Renal cortex interstitium (tissue), 15 donors: ENCODE measurements at places on chromosomes 13 and 19.

- peak; percentile 90 for DNase-seq
These were observed 225 bp upstream of the ZNF865 start for GRCh38 chr19:55605207-55605636.

DNA sequence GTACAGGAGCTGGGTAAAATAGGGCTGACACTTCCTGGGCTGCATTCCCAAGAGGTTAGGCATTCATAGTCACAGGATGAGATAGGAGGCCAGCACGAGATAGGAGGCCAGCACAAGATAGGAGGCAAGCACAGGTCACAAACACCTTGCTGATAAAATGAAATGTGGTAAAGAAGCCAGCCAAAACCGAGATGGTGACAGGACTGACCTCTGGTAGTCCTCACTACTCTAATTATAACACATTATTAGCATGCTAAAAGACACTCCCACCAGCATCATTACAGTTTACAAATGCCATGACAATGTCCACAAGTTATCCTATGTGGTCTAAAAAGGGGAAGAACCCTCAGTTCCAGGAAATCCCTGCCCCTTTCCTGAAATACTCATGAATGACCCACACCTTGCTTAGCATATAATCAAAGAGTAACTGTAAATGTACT lies 20.9 kb upstream of the IGSF23 start:
- DNase-seq, result no peak

- no peak for DNase-seq
These were observed 12.1 kb upstream of the PSMD8 start for GRCh38 chr19:38362076-38362945.

DNA sequence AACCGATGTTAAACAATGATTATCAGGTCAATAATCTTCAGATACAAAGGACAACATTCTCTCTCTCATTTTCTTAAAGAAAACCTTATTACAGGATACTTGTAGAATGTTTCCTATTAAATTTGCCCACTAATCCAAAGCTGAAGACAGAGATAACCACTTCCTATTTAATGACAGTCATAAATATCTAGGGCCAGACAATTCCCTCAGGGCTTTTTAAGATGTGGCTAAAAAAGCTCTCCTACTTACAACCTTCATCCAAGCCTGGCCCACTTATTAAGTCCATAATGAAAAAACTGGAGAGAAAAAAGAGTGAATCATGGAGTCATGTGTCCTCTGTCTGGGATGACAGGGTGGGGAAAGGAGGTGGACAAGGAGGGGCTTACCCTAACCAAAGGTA lies 235.9 kb downstream of the KLF12 start:
- no peak for DNase-seq

- DNase-seq, result no peak
These were observed 536.4 kb downstream of the IRS2 start for GRCh38 chr13:109249780-109250528.

DNA sequence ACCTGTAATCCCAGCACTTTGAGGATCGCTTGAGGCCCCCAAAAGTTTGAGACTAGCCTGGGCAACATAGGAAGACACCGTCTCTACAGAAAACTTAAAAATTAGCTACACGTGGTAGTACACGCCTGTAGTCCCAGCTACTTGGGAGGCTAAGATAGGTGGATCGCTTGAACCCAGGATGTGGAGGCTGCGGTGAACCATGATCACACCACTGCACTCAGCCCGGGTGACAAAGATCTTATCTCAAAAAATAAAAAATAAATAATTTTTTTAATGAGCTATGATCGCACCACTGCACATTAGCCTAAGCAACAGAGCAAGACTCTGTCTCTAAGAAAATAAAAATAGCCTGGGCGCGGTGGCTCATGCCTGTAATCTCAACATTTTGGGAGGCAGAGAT lies 6.6 kb downstream of the RCBTB2 start:
- DNase-seq, result no peak

- DNase-seq, result no peak
These were observed at the start of gene PCDH8 for GRCh38 chr13:52848455-52849195. PCDH8 (minus strand) TSS chr13:52848640; CDS start chr13:52848436, 204 bp downstream.

DNA sequence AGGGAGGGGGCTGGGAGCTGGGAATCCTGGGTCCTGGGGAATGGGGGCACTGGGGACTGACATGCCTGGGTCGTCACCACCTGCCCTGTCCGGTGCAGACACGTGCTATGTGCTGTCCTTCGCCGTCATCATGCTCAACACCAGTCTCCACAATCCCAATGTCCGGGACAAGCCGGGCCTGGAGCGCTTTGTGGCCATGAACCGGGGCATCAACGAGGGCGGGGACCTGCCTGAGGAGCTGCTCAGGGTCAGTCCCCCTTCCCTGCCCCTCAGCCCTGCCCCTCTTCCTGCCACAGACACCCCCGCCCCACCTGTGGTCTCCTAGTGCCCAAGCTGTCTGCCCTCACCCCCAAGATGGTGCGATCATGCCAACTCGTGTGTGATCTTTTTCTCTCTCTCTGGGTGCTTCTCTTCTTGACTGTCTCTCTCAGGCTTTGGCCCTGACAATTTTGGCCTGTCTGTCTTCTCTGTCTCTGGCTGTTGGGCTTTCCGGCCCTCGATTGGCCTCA lies 5.0 kb downstream of the CYTH2 start:
- no peak for DNase-seq

DNA sequence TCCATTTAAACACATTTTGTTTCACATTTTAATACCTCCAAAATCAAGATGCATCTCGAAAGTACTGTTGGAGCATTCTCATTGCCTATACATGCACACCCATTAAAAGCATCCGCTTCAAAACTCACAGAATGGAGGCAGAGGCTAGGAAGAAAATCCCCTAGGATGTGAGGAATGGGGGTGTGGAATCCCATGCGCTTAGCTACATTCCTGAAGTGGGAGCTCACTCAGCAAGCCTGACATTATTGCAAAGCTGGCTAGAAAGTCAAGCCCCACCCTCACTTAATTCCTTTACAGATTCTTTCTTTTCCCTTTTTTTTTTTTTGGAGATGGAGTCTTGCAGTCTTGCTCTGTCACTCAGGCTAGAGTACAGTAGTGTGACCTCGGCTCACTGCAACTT lies 4.6 kb upstream of the FAM32A start:
- no peak for DNase-seq

- DNase-seq, result no peak
These were observed 21.0 kb upstream of the SERP2 start for GRCh38 chr13:44352671-44353070.

DNA sequence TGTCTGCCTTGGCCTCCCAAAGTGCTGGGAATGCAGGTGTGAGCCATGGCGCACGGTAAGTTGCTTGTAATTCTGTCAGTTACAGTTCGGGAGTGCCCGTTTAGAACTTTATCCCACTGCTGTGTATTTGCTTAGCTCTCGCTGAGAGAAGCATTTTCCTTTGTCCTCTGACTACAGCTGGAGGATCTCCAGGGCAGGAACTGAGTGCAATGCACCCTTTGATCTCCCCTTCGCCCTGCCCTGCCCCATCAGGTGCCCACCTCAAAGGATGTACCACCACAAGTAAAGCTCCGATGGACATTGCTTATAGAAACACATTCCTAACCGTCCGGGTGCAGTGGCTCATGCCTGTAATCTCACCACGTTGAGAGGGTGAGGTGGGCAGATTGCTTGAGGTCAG lies 6.5 kb downstream of the BRME1 start:
- DNase-seq, result no peak

GRCh38 chr19:45276284-45276687 lies 25.2 kb downstream of the MARK4 start:
- no peak for DNase-seq

DNA sequence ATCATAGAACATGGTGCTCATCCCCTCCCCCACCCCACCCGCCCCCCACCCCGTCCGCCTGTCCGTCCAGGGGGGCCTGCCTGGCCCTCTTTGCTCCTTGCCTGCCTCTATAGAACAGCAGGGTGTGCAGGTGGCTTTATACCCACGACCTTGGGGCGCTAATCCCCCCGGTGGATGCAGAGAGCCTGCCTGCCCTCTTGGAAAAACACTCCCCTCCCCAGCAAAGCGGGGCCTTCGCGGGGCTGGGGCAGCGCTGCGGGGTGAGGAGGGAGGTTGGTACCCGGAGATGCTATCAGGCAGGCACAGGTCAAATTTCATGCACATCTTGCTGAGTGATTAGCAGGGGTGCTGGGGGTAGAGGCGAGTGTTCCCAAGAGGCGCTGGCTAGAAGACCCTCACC lies 21.9 kb downstream of the RFX1 start:
- DNase-seq, result no peak

DNA sequence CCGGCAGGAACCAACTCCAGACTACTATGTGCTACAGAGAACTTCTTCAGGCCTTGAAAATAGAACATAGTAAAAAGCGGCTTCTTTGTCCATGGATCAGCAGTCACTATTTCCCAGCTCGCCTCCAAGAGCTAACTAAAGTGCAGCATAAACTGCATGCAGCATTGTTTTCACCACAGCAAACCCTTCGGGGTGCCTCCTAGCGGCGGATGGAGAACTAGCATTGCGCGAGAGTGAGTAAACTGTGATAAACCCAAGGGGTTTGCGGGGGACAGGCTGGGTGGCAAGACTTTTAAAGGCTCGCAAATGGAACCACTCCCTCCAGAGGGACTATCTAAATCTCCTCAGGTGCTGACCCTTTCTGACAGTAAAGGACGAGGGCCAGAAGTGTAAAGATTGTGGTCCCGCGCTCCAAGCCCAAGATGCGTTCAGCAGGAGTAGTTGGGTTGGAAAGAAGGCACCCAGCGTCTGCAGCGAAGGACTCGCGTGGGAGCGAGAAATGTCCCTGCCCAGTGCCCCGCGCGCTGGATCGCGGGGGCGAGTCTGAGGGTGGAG lies 21.5 kb upstream of the SGCG start:
- DNase-seq, result peak; percentile 27

- DNase-seq, result no peak
These were observed 35.4 kb downstream of the LHFPL6 start for GRCh38 chr13:39567569-39567968.

DNA sequence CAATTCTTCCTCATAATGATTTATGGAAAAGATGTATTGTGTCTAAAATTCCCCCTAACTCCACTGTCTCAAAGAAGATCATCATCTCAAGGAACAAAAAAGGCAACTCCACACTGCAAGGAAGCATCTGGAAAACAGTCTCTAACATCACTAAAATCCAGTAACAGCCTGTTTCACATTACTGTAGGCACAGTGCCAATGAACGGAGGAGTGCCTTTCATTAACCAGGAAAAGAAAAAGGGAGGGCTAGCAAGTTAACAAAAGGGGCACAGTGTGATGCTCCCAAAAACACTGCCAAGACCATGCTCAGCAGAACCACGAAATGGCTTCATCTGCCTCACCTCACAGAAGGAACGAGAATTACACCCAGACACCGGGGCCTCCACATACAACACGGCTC lies 8.5 kb downstream of the TMTC4 start:
- DNase-seq, result no peak

DNA sequence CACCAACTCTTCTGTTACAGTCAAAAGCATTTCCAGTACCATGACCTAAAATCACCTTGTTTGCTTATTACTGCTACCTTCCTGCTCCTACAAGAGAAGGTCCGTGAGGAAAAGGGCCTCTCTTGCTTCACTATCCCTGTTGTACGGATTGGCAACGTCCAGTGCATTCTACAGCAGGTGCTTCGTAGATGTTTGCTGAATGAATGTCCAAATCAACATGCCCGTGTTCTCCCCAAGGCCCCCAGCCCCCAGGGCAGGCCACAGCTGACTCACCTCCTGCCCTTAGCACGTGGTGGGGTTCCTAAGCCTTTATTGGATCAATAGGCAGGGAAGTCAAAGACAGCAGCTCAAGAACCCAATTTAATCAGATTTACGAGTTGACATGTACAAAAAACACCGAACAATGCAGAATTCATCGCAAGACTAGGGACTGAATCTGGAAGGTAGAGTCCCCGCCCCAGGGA lies 5.5 kb upstream of the NAPA start:
- no peak for DNase-seq

DNA sequence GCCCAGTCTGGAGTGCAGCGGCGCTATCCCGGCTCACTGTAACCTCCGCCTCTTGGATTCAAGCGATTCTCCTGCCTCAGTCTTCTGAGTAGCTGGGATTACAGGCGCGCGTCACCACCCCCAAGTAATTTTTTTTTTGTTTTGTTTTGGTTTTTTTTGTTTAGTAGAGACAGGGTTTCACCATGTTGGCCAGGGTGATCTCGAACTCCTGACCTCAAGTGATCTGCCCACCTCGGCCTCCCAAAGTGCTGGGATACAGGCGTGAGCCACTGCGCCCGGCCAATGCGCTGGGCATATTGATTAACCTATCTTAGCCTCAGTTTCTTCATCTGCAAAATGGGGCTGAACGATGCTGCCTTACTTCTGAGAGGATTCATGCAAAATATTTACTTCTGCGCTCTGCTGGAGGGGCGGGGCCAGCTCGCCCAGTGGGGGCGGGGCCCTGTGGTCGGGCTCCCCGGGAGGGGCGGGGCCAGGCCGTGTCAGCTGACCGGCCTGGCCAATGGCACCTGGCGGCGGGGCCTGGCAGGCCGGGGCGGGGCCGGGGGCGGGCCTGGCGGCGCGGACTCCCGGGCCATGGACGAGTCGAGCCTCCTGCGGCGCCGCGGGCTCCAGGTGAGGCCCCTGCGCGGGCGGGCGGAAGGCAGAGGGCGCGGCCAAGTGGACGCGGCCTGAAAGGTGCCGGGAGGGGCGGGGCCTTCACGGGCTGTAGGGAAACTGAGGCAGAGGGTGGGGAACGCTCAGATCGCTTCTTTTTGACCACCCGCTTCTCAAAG lies at the start of gene MAST3:
Gene MAST3 (plus strand): TSS at position 562 of the 776 bp plus-strand sequence. CDS start 15 bp downstream, at position 577.
- DNase-seq, result no peak

DNA sequence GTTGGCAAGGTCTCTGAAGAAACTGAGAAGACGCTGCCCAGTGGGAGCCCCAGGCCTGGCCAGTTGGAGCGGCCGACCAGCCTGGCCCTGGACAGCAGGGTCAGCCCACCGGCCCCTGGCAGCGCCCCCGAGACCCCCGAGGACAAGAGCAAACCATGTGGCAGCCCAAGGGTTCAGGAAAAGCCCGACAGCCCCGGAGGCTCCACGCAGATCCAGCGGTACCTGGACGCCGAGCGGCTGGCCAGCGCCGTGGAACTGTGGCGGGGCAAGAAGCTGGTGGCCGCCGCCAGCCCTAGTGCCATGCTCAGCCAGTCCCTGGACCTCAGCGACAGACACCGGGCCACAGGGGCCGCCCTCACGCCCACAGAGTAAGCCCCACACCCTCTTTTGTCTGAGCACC lies 20.1 kb upstream of the USE1 start:
- DNase-seq, result no peak

- no peak for DNase-seq
These were observed 190.5 kb downstream of the URI1 start for GRCh38 chr19:30132343-30133075.

DNA sequence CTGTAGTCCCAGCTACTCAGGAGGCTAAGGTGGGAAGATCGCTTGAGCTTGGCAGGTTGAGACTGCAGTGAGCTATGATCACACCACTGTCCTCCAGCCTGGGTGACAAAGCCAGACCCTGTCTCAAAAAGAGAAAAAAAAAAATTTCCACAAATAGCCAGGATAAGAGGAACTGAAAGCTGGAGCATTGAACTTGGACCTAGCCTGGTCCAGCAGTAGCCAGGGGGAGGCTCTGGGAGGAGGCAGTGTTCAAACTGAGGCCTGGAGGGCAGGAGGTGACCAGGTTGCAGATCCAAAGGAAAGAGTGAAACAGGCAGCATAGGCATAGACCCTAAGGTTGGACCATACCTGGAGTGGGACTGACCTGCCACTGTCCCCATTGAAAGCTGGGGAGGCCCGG lies 26.9 kb upstream of the PIK3R2 start:
- DNase-seq, result no peak

GRCh38 chr13:113112893-113113845 lies 7.6 kb downstream of the F7 start:
- no peak for DNase-seq

- no peak for DNase-seq
These were observed 93.1 kb downstream of the GGACT start for GRCh38 chr13:100495455-100495854.

GRCh38 chr19:27734496-27735220 lies 1478.3 kb downstream of the UQCRFS1 start:
- DNase-seq, result no peak
